T follicular helper cell (primary cell): ENCODE measurements at places on chromosomes 5 and 9.

- DNase-seq: no peak
These were observed 40.5 kb upstream of the PLEKHG4B start for GRCh38 chr5:51500-51823.

- DNase-seq: peak; percentile 81
These were observed 6.9 kb downstream of the FGD3 start for GRCh38 chr9:92954049-92954861.

DNA sequence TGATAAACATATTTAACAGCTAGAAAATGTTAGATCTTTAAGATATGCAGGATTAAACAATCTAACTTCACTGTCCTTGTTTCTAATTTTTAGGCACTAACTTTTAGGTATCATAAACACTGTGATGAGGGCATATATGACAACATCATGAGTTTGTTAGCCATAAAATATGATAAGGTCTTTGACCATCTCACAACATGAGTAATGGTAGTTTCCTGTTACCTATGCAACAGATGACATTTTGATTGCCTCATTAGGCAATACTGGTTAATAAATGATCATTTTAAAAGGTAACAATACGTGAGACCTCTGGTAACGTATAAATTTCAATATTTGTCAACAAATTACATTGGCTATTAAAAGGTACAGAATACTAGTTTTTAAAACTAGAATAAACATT is 613.5 kb downstream of the PDE4D start:
- no peak for DNase-seq

- DNase-seq: no peak
These were observed 74.7 kb downstream of the FCHO2 start for GRCh38 chr5:73030531-73030930.

- DNase-seq: no peak
These were observed 33.5 kb upstream of the ZSWIM6 start for GRCh38 chr5:61298580-61298979.

DNA sequence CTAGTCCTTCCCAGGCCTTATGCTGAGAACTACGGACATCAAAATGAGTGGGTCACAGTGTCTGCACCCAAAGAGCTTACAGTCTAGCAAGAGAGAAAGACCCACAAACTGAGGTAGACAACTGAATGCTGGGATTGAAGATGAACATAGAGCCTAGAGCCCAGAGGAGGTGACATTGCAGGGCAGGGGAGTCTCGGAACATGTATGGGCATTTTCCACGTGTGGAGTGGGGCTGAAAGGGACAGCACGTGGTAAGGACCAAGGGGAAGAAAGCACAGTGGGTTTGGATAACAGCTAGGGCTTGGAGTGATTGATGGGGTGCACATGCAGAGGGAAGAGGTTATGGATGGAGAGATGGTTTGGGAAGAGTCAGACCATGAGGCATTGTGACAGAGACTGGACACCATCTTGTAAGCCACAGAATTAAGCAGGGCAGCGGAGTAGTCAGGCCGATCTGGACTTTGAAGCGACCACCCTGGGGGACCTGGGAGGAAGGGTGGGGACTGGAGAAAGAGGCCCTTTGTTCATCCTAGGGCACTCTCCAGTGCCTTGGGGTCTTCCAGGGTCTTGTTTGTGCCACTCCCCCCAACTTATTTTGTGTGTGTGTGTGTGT is 47.5 kb upstream of the SH3PXD2B start:
- DNase-seq: no peak

- DNase-seq: no peak
These were observed 208.9 kb upstream of the PRR16 start for GRCh38 chr5:120255214-120255613.

- DNase-seq: no peak
These were observed 831.3 kb downstream of the MTRR start for GRCh38 chr5:8700222-8700621.

DNA sequence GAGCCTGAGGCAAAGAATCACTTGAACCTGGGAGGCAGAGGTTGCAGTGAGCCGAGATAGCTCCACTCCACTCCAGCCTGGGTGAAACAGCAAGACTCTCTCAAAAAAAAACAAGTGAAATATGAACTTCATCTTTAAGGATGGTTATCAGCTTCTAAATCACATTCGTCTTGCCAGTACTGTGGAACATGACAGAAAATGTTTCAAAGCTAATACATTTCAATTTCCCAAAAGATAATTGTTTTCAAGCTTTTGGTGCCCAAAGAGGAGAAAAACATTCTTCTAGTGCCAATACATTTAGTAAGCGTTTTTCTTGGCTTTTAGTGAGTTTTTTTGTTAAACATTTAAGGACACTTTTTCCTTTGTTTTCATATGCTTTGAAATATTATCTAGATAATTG is 4.4 kb upstream of the IFT74 start:
- DNase-seq: no peak

- DNase-seq: no peak
These were observed 296.5 kb upstream of the ITGA1 start for GRCh38 chr5:52491071-52491787.

- no peak for DNase-seq
These were observed 22.2 kb downstream of the COL27A1 start for GRCh38 chr9:114177423-114178064.

- DNase-seq: no peak
These were observed 41.9 kb downstream of the GLRX start for GRCh38 chr5:95780597-95780996.

DNA sequence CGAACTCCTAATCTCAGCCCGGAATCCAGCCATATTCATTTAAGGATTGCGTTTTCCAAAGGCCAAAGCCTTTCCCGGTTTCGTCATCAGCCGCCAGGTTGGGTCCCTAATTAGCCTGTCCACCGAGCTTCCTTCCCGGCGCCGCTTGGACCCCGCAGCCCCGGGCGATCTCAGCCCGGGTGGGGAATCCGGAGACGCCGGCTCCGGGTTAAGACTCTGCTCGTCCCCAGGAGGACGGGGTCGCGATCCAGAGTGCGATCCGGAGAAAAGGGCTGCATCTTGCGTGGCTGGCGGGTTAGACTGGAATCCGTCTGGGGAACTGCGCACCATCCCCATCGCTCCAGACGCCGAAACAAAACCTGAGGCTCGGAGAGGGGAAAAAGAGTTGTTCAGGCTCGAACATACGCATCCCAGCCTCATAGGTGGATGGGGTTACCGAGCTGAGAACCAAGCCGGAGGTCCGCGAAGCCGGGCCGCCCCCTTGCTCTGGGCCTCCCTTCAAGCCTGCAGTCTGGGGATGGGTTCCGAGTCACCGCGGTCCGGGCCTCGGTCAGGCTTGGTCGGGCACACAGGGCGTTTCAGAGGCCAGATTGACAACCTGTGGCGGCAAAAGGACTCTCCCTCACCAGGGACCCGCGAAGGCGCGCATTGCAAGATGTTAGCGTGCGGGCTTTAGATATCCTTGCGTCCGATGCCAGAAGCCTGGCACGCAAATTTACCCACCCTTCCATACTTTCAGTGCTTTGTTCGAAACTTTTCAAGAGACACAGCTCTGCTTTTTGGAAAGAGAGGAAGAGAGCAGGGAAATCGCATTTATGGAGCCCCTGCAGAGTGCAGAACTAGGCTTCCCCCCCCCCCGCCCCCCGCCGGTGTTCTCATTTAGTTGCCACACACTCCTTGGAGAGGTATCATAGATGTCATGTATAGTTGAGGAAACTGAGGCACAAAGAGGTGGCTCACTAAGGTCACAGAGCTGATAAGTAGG is 7.9 kb downstream of the MSX2 start:
- DNase-seq: no peak

DNA sequence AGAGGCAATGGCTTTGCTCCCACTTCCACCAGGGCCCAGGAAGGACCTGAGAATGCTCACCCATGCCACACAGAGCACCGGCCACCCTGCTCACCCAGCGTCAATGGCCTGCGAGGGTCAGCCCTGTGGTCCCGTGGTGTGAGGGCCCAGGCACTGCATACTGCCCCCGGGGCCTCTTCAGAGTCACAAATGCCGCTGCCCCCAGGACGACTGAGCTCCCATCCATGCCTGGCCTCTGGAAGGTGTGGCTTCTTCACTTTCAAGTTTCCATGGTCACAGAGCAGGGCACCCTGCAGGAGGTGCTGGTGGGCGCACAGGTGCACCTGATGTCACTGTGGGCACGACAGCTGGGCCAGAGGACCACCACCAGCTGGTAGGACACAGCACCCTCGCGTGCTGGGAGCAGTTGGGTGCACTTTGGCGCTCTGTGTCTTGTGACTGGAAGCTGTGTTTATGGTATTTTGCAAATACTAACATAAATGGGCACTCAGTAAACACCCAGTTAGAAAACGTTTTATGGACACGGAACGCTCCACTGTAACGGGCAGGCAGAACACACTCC is 12.5 kb upstream of the ZDHHC11 start:
- no peak for DNase-seq

- DNase-seq: no peak
These were observed 772.0 kb upstream of the FAM174A start for GRCh38 chr5:99763021-99763774.

DNA sequence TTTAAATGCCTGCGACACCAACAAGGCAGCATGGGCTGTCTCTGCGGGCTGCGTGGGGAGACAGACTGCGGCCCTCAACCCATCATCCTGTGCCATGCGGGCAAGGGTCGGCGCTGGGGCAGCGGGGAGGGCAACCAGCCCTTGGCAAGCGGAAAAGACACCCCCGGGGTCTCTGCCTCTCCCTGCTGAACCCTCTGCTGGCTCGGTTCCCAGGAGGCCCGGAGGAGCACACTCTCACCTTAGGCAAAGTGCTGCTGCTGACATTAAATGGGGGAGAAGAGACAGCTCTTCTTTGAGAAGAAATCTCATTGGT is 129.6 kb upstream of the PPP1R26 start:
- DNase-seq: no peak

- DNase-seq: no peak
These were observed 28.0 kb upstream of the HTR4 start for GRCh38 chr5:148682058-148683026.

DNA sequence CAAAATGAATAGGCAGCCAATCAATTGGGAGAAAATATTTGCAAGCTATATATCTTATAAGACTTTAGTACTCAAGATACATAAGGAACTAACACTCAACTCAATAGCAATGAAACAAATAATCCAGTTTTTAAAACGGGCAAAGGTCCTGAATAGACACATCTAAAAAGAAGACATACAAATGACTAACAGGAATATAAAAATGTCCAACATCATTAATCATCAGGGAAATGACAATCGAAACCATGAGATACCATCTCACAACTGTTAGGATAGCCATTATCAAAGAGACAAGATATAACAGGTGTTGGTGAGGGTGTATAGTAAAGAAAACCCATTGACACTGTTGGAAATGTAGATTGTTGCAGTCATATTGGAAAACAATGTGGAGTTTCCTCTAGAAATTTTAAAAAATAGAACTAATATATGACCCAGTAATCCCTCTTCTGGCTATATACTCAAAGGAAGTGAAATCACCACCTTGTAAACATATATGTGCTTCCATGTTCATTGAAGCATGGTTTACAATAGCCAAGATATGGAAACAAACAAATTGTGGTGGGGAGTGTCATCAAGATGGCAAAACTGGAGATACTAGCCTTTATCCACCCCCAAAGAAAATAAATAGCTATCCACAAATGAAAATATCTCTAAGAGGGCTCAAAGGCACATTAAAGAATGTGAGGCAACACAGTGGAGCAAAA is 13.9 kb upstream of the BTNL3 start:
- DNase-seq: no peak

- no peak for DNase-seq
These were observed 288.5 kb upstream of the TUT7 start for GRCh38 chr9:86642721-86643120.

GRCh38 chr9:77125665-77126064 is 51.7 kb upstream of the VPS13A start:
- no peak for DNase-seq

GRCh38 chr5:32708949-32709348 is 2.2 kb upstream of the NPR3 start:
- DNase-seq: no peak

- no peak for DNase-seq
These were observed 10.6 kb upstream of the NEURL1B start for GRCh38 chr5:172630482-172630881.

- DNase-seq: no peak
These were observed 612 bp upstream of the ATG10 start for GRCh38 chr5:81971111-81971711.

GRCh38 chr5:172170251-172170701 is 17.7 kb downstream of the STK10 start:
- DNase-seq: no peak

DNA sequence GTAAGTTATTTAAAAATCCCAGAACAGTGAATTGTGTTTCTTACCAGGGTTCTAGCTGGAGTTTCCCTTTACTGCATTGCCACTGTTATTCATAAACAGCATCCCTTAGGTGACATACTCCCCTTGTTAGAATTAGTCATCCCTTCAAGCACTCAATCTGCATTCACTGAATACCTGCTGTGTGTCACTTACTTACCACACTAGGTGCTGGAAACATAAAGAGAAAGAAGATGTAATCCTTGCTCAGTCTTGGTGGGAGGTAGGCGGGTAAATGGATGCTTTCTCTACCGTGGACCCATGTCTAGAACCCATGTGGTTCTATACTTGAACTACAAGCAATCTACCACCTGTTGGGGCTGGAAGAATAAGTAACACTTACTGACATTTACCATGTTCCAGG is 371.6 kb downstream of the KDM4C start:
- DNase-seq: no peak

DNA sequence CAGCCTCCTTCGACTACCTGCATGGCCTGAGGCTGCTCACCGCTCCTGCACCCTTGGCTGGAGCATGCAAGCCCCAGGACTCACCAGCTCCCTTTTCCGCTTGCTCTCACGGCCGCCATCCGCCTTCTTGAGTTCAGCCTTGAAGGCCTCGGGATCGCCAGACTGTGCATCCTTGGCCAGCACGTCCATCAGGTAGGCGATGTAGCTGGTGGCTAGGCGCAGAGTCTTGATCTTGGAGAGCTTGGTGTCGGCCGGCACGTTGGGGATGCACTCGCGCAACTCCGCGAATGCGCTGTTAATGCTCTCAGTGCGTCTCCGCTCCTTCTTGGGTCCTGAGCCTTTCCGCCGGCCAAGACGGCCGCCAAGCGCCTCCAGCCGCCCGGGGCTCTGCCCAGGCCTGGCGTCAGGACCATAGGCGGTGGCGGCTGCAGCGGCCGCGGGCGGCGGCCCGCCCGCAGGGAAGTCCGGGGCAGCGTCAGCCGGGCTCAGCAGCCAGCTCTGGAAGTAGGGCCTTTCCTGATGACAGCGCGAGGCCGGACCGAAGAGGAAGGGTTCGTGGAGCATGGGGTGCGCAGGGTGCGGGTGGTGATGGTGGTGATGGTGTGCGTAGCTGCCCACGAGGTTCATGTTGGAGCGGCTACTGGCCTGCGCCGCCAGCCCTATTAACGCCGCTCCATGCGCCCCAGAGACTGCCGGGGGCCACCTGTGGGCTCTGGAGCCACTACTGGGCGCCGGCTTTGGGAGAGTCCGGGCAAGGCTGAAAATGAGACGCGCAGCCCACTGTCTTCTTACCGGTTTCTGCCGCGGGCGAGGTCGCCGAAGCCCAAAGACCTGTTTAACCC is 424 bp downstream of the HAND1 start:
- DNase-seq: no peak

DNA sequence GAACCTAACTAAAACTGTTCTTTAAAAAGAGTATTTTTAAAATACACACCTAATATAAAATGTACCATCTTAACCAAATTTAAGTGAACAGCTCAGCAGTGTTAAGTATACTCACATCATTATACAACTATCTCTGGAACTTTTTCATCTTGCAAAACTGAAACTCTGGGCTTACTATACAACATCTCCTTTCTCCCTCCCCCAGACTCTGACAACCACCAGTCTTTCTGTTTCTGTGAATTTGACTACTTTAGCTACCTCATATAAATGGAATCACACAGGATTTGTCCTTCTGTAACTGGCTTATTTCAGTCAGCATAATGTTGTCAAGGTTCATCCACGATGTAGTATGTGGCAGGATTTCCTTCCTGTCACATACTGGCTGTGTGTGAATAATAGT is 93.5 kb downstream of the FOXD1 start:
- no peak for DNase-seq
